ENCODE measurements at places on chromosomes 3 and 15.
A peak's percentile ranks its signal among the peaks of the same experiment; 100 is the strongest.

- no peak for DNase-seq
Measured at GRCh38 chr3:39150148-39150802, 3.1 kb downstream of the CSRNP1 start.

GRCh38 chr15:76996076-76996525, 1.2 kb downstream of the PSTPIP1 start:
- no peak for DNase-seq

- DNase-seq: no peak
Measured at GRCh38 chr3:31952205-31952604, 28.9 kb downstream of the OSBPL10 start.

DNA sequence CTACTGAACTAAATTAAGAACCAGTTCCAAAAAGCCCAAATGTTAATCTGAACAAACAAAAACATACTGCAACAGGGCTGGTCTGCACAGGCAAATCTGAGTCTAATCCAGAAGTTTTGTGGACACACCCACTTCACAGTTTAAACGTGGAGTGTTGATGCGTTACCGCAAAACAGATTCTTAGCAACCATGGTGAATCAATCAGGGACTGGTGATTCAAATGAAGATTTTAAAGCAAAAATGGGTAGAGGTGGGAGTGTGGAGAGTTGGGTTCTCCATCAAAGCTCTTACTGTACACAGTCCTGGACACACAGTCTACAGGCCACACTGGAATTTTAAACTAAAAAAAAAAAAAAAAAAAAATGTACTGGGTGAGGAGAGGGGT, 5.2 kb downstream of the ANXA2 start:
- DNase-seq: peak; percentile 44

- DNase-seq: no peak
Measured at GRCh38 chr15:64808785-64809453, 16.5 kb downstream of the PIF1 start.

DNA sequence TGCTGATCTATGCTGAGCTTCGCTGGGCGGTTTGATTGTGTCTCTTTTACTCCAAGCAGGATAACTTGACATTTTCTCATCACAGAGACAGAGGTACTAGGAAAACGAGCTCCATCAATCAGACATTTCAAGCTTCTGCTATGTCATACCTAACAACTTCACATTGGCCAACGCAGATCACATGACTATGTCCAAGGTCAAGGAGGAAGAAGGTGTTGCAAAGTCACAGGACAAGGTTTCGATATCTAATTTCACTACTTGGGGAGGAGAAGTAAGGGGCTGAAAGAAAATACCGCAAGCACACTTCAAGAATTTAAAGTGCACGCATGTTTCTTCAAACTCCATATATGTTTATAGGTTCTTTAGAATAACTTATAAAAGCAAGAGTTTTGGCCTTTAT, 425.8 kb downstream of the CHL1 start:
- DNase-seq: no peak

DNA sequence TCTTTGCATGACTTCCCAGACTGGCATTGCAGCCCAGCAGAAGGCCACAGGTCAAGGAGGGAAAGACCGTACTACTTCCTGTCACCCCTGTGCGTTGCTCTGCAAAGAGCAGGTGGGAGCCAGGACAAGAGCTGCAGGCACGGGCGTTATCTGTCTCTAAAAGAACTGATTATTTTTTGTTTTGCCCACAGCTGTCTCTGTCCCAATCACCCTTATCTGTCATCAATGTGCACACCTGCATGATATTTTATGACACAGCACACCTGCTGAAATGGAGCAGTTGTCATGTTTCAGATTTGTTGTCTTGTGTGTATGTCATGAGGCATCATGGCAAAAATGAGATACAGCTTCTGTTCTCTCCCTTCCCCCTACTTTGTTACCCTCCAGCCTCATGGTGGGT, 58.8 kb downstream of the SLCO3A1 start:
- no peak for DNase-seq

DNA sequence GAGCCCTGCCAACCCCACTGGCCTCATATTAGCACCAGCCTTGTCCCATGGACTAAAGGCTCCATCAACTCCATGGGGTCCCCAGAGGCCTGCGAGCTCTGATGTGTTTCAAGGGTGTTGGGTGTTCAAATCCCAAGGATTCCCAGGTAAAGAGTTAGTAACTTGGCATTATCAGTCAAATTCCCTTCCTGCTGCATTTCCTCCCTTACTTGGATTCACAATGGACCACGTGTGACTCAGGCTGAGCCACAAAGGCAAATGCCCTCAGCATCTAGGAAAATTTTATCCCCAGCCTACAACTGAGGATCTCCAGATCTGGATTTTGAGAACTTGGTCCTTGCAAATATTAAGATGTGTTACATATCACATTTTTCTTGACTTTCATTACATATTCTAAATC, 58.8 kb downstream of the GADL1 start:
- no peak for DNase-seq

- no peak for DNase-seq
Measured at GRCh38 chr3:12910356-12911099, 69.2 kb upstream of the RPL32 start.

DNA sequence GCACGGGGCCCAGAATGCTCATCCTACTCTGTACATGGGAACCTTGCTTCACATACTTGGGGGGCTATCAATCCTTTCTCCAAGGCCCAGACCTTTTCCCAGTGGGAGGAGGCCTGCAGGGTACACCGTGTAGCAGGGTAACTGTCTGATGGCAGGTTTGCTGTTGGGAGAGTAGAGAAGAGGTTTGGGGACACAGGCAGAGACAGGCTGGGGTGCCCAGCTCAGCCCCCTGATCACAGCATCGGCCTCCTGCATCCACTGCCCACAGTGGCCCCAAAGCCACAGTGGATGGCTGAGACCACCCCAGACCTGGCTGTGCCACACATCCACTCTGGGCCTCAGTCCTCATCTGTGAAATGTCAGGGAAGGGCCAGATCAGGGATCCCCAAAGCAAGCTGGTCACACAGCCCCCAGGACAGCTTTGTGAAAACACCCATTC, 5.6 kb downstream of the CHRNA3 start:
- no peak for DNase-seq
